ENCODE measurements at places on chromosomes 1 and 21.

- DNase-seq = peak; percentile 70
These were observed at the start of gene S100A8 for GRCh38 chr1:153390938-153391710. Gene S100A8 (minus strand): TSS chr1:153391073. CDS start chr1:153390535, 538 bp downstream.

DNA sequence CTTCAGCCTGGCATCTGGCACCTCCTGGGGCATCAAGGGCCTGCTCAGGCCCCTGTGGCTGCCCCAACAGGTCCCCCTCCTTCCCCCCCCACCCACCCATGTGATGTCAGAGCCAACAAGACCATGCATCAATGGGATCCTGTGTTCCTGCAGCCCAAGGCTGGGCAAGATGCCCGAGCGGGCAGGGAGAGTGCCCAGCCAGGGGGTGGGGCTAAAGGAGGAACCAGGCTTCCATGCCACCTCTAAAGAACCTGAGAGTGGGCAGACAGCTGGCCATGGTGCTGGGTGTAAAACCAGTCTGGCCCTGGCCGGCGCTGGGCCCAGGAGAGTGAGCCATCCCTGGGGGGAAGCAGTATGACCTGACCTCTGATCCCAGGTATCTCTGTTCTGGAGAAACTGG is 7.6 kb downstream of the COL16A1 start:
- DNase-seq = no peak

DNA sequence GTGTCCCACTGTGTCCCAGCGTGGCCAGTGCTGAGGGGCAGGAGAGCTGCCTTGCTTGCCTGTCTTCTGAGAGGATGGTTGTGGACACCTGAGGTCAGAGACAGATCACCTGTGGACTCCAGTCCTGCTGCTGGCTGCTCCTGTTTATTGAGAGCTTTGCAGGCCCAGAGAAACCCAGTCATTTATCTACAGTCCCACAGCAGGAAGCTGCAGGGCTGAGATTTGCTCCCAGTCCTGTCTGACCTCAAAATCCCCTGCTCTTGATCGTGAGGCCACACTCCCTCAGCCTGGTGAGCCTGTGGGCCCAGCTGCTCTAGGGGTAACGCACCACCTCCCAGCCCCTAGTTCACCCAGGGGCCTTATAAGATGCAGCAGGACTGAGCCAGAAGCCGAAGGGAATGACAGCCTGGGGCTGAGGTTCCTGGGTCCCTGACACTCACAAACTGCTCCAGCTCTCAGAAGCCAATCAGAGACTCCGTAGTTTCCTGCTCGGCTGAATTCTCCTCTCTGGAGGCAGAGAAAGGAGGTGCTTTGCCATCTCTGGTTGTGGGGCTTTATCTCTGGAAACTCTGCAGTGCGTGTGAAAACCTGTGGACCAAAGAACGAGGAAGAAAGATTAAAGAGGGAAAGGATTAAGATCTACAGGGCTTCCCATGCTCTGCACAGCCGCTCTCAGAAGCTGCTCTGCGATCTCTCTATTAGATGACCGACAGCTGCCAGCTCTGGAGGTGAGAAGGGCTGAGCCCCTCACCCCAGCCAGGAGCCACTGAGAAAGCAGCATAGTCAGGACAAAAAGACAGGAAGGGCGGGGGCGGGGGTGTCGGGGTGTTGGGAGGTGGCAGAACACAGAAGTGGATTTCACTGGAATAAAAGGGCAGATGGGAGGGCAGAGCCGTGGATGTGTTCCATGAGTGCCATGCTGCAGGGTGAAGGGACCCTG is 39.1 kb downstream of the UBIAD1 start:
- no peak for DNase-seq

DNA sequence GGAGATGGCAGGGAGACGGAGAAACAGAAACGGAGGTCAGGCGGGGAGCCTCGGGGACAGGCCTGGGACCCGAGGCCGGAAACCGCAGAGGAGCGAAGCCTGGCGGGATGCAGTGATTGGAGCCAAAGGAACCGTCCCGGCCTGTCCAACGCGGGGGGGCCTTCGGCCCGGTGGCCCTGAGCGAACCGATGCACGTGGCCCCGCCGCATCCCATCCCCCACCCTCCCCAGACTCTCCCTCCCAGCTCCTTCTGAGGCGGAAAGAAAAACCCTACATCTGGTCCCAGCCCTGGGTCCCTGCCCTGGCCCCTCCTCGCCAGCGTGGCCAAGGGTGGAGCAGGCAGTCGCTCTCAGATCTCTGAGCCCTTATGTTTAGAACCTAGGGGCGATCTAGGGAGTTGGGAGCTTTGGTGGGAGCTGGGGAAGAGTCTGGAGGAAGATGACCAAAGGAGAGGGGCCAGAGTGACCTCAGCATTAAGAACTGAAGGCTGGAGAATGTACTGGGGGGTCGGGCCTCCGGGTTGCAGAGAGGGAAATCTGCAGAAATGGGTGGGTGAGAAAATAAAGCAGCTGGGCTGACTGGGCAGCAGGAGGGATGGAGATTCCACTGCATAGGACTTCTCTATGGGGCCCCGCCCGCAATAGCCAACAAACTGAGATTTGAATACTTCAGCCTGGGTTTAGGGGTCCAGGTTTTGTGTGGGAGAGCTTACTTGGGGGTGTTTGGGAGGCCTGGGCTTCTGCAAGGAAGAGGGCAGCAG is 1.5 kb upstream of the CRABP2 start:
- DNase-seq = no peak

GRCh38 chr1:112267929-112268328 is 128.1 kb upstream of the CTTNBP2NL start:
- no peak for DNase-seq

DNA sequence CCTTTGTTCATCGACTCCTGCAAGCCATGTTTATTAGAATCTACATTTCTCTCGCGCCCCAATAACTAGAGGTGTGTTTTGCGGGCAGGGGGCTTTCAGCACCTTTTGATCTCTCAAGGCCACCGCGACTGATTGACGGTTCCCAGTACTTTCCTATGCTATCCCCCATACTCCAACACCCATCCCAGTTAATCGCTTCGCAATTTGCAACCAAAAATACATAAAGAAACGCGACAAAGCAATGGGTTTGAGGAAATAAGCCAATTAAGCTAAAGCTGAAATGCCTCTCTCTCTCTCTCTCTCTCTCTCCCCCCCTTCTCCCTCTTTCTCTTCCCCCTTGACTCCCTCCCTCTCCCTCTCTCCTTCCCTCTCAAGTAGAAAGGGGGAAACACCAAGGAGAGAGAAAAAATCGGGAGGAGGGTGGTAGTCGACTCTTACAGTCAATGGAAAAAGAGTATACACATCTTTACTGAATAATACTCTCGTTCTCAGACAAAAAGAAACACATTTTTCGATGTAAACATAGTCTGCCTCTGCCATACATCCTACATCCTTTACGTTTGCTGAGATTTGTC is 128.0 kb upstream of the DPYD start:
- DNase-seq = no peak

GRCh38 chr1:61950418-61950817 is 208.1 kb downstream of the PATJ start:
- peak; percentile 6 for DNase-seq
